Bronchial epithelial cell (primary cell): ENCODE measurements at places on chromosomes 1 and 21. TPM values are rescaled to one million over a fixed set of nuclear protein-coding genes. Genes with fewer than 3 reads are reported as not detected.

Gene OR2L2
- not detected in 2 replicates for total RNA-seq

Gene OTUD3
- 7.1 and 9.2 TPM in 2 replicates for total RNA-seq

Gene PBX1
- total RNA-seq = 2.9 and 3.2 TPM in 2 replicates

DNA sequence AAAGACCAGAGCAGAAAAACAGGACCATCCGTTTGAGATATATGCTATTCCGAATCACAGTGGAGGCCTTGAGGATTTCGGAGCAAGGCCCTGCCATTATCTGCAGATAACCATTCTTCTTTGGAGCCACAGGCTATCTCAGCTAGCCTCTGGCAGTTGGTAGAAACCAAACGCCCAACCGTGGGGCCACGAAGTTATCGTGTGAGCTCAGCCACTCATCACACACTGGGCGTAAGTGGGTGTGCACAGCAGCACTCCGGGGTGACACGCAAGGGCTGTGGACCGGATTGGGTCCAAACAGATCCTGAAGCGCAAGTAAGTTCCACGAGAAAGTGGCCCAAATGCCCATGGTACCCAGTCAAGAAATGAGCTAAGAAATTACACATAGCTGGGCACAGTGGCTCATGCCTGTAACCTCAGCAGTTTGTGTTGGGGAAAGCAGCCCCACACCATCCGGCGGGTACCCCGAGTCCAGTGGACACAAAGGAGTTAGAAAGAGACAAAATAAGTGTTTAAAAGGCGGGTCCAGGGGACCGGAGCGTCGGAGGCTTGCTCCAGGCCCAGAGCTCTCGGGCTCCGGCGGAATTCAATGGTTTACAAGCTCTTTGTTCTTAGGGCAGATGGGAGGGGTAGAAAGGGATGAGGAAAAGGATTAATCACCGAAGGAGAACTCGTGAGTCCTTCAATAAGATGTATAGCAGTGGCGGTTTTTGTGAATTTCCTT is 130.6 kb downstream of the LIPI start:
- no peak for DNase-seq

GRCh38 chr1:228316589-228317387 is 89.8 kb downstream of the TRIM11 start:
- no peak for DNase-seq

GRCh38 chr1:111302374-111302773 is 11.7 kb downstream of the CHIA start:
- DNase-seq = no peak
